ENCODE measurements at places on chromosomes 4 and X.

DNA sequence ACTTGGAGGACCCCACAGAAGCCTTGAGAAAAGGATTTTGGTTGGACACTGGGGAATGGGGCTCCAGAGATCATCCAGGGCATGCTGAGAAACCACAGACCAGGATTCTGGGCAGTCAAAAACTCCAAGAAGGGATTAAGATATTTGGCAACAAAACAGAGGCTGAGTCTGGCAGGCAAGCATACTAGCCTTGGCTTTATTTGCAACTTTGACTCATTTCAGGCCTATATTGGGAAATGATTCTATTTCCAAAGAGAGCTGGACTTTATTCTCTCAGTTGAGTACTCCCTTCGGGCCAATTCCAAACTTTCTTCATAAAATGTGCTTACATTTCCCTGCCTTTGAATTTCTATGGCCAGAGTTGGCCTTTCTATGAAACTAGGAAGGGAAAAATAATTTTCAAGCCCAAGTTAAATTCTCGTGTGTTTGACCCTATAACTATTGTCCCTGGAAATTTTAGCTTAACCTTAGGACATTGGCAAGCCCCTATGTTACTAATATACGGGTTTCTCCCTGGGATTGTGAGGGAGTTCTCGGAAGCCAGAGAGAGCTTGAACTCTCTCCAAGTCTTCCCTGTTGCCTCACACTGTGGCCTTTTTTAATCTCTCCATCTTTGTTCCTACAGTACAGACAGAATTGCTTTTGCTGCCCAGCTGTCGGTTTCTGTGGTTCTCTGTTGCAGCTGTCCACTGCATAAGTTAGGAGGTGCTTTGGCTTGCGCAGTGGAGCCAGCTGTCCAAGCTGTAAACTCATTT, 112.6 kb upstream of the FAM9A start:
- DNase-seq, result peak; percentile 49

DNA sequence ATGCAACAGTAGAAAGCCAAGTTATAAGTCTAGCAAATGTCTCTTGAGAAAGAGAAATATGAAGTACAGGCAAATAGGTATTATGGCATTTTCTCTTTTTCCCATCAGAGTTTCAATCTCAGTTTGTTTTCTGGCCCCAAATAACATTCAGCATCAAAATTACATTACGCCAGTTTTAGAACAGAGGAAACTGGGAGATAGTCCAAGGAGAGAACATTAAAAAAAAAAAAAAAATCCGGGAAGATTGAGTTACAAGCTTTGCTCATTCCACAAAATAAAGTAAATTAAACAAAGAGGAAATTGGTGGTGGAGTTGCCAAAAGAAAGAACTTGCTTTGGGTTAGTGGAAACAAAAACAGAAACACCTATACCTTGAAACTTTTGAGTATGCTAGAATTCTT, 50.4 kb upstream of the IL13RA2 start:
- peak; percentile 24 for DNase-seq

GRCh38 chr4:34181891-34182290, 2062.4 kb downstream of the ARAP2 start:
- DNase-seq, result peak; percentile 59

DNA sequence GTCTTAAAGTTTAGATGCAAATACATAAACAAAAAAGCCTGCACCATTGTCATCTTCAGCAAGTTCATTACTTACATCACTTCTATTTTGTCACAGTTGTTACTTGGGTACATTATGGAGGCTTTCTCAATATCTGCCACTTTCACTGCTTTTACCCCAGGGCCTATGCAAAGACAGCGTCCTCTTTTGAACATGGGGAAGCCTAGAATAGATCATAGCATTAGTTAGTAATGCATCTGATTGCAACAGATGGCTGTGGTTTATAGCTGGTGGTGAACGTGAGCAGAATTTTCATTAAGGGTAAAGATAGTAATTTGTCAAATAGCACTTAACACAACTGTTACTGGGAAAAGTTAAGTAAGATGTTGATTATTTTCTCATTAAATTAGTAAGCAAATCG, 729 bp downstream of the CXCL11 start:
- no peak for DNase-seq

DNA sequence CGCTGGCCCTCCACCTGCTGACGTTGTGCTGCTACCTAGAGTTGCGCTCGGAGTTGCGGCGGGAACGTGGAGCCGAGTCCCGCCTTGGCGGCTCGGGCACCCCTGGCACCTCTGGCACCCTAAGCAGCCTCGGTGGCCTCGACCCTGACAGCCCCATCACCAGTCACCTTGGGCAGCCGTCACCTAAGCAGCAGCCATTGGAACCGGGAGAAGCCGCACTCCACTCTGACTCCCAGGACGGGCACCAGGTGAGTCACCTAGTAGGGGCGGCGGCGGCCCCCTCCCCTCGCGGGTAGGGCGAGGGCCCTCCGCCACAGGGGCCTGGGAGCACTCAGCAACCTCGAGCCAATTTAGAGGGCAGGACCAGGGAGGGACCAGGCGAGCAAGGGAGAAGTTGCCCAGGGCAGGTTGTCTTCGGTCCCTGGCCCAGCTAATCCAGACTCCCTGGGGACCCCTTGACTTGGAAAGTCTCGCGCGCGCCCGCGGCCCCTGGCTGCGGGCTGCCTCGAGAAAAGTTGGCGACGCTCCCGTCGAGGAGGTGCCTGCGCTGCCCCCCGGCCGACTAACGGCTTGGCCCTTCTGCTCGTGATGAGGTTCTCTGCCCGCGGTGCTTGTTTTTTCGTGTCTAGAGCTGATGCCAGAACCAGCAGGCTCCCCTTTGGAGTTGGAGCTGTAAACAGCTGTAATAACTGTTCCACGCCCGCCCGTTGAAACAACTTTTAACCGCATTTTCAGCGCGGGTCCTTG, 717 bp downstream of the EDA start:
- no peak for DNase-seq

GRCh38 chr4:69658133-69658532, 5.1 kb upstream of the UGT2A1 start:
- no peak for DNase-seq

DNA sequence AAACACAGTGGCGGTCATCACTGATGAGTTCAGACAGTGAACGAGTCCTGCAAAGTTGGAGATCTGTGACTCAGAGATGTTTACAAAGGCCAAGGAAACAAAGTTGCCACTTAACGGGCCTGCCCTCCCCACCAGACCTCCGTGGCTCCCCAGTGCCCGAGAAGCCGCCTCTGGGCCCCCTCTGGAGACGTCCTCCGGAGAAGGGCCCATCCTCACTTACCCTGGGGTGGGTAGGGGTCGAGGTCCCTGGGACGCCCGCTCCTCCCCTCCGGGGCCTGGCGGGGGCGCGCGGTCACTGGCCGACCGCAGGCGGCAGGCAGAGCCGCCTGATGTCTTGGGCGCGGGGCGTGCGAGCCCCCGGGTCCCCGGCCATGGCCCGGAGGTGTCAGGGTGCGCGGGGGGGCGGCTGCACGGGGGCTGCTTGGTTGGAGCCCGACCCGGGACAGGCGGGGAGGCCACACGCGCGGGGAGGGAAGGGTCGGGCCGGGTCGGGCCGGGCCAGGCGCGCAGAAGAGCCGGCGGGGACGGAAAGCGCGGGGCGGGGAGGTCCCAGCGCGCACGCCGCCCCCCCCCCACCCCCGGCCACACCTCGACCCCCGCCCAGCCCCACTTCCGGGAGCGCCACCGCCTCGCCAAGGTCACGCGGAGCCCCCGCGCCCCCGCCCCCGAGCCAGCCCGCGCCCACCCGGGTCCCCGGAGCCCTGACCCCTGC, 529 bp downstream of the DHRSX start:
- DNase-seq, result peak; percentile 52

DNA sequence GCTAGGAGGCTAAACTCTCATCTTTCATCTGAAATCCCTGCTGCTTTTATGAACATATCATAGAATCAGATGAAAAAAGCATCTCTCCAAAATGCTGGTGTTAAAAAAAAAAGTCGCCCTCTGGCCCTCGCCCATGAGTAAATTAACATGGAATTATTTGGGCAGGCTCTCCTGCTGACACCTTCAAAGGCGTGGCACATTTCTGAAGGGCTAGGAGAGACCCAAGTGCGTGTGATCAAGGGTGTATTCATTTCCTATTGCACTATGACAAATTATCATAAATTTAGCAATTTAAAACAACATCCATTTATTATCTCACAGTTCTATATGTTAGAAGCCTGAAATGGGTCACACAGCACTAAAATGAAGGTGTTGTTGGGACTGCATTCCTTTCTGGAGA, 5.1 kb downstream of the ANXA3 start:
- DNase-seq, result no peak

GRCh38 chr4:48137846-48138245, 3.8 kb upstream of the TXK start:
- no peak for DNase-seq

DNA sequence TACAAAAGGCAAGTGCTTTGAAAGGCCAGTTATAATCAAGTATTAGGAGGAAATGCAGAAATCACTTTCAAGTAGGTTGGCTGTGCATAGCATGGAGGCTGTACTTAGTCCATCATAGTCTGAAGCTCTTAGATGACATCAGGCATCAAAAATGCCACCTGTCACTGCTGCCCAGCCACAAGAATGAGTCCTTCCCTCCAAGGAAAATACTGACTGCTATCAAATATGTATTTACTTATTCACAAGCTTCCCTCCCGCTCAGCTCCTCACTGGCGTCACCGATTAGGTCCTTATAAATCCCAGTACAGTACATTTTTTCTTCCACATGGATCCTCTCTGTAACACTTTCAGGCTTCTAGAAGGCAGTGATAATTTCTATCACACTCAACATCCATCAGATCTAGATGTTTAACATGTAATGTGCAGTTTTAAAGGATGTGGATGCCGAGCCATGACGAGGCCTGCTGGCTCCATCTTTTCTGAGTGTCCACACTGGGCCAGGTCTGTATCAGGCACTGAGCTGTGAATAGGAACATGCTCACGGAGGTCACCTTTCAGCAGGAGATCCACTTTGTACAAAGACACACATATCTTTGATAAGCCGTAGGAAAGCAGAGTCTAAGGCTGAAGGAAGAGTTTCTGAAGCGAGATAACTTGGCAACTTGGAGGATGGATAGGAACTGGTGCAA, 121.9 kb downstream of the PALLD start:
- peak; percentile 92 for DNase-seq

DNA sequence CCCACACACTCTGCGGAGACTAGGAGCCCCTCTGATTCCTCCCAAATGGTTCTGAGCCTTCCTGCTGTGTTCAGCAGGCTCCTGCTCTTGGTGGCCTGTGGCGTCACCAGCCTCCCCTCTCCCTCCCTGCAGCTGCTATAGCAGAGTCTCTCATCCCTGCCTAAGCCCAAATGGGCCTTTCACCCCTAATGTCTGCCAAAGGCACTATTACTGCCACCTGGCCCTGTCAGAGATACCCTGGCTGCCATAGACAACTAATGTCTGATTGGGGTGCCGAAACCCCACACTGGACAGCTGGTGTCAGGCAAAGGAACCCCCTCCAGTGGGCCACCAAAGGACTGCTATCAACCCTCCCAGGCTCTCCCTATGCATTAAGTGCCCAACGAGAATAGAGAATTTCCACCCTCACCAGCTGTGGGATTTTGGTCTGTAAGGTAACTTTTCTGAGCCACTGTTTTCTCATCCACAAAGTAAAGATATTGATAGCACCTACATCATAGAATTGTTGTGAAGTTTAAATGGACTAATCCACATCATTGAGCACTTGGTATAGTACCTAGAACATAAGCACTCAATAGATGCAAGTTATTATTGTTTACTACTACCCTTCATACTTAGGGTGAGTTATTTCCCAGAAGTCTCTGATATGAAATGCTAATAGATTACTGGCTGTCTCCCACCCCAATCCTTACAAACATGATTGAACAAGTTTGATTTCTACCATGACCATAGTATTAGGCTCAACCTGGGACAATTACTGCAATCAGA, 421.3 kb downstream of the MID1IP1 start:
- DNase-seq, result no peak

DNA sequence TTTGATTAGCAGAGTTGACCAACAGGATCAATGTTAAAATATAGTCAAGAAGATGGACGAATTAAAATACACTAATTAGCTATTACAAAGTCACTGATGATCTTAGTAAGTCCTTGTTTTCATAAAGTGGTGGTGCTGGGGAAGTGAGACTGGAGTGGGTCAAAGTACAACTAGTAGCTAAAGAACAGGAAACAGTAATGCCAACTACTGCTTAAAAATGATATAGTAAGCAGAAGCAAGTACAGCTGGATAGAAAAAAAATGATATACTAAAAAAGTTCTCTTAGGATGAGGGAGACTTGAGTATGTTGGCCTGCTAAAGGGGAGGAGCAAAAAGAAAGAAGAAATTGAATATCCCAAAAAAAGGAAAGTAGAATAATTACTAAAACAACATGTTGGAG, 580.8 kb upstream of the FTHL17 start:
- no peak for DNase-seq

DNA sequence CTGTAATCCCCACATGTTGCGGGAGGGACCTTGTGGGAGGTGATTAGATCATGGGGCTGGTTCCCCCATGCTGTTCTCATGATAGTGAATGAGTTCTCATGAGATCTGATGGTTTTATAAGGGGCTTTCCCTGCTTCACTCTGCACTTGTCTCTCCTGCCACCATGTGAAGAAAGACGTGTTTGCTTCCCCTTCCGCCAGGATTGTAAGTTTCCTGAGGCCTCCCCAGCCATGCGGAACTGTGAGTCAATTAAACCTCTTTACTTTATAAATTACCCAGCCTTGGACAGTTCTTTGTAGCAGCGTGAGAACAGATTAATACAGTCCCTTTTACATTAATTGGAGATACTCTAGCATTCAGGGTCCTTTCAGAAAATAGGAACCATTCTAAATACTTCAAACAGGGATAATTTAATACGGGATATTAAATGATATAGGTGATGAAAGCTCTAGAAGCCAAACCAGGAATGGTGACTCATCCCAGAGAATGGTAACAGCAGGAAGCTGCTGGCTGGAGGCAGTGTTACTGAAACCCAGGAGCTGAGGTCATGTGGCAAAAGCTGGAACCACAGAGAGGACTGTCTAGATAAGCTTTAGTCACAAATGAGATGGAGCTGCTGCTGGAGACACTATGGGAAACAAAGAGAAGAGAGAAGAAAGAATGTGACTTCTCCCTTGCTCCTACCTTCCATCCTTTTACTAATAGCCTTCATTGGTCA, 57.3 kb downstream of the GSTCD start:
- peak; percentile 90 for DNase-seq

DNA sequence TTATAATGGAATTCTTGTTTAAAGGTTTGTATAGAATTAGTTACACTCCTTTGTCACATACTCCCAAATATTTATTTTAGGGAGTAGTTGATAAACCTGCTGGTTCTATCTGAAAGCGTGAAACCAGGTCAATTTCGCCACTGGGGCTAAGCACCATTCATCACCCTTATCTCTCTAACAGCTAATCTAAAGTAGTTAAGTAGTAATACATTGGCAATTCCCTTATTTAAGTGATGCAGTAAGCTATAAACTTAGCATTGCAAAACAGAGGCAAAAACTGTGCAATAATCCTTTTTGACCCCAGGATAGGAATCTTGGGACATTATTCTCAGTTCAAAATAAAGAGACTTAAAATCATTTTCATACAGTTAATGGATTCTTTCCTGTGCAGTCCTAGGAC, 33.7 kb upstream of the PTPN13 start:
- DNase-seq, result no peak

GRCh38 chrX:48696909-48697727, 584 bp downstream of the SUV39H1 start:
- peak; percentile 59 for DNase-seq

- no peak for DNase-seq
These were observed 16.4 kb upstream of the GUCY1B1 start for GRCh38 chr4:155742310-155743015.

All from fibroblast of skin of right biceps (primary cell).